ENCODE measurements at places on chromosomes 13 and 19.

DNA sequence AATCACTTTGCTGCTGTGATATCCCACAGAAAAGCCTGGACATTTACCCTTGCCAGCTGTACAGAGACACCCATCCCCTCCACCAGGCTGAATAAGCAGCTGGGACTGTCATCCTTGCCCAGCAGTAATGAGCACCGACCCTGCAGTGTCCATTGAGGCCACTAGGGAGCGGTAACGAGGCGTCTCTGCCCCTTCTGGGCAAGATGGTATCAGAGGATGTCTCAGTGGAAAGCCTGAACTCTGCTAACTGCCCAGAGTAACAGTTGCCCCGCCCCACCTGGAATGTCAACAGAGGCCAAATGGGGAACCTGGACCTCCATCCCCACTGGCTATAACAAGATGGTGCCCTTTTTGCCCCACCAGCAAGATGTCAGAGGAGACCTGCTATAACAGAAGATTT lies 22.8 kb upstream of the CEACAM20 start:
- no peak for DNase-seq

- no peak for DNase-seq
Observed at GRCh38 chr13:97339988-97340749, 93.8 kb upstream of the RAP2A start.

DNA sequence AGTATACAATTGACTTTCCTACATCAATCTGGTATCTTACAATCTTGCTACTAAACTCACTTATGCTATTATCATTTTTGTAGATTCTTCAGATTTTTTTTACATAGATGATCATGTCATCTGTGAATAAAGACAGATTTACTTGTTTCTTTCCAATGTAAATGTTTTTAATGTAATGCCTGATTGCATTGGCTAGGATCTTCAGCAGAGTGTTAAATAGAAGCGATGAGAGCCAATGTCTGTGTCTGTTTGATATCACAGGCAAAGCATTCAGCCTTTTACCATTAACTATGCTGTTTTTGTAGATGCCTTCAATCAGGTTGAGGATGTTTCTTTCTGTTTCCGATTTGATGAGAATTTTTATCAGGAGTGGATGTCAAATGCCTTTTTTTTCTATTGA lies 19.2 kb downstream of the SLAIN1 start:
- no peak for DNase-seq

GRCh38 chr19:15455996-15456395 lies 6.2 kb upstream of the WIZ start:
- no peak for DNase-seq

- no peak for DNase-seq
Observed at GRCh38 chr13:56923626-56924140, 217.0 kb upstream of the PRR20A start.

DNA sequence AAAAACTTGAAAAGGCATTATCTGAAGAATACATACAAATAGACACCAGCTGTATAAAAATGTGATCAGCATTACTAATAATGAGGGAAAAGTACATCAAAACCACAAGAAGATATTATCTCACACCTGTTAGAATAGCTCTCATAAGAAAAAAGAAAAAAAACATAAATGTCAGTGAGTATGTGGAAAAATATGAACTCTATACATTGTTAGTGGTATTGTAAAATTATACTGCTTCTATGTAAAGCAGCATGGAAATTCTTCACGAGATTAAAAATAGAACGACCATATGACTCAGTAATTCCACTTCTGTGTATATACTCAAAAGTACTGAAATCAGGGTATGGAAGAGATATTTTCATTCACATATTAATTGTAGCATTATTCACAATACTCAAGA lies 1146.4 kb downstream of the SLITRK5 start:
- DNase-seq: no peak

- no peak for DNase-seq
Observed at GRCh38 chr19:33720691-33721682, 75.7 kb upstream of the KCTD15 start.

- DNase-seq: no peak
Observed at GRCh38 chr13:94707400-94708021, 4.8 kb downstream of the SOX21 start.

- DNase-seq: no peak
Observed at GRCh38 chr19:17078920-17079709, 3.5 kb downstream of the MYO9B start.

DNA sequence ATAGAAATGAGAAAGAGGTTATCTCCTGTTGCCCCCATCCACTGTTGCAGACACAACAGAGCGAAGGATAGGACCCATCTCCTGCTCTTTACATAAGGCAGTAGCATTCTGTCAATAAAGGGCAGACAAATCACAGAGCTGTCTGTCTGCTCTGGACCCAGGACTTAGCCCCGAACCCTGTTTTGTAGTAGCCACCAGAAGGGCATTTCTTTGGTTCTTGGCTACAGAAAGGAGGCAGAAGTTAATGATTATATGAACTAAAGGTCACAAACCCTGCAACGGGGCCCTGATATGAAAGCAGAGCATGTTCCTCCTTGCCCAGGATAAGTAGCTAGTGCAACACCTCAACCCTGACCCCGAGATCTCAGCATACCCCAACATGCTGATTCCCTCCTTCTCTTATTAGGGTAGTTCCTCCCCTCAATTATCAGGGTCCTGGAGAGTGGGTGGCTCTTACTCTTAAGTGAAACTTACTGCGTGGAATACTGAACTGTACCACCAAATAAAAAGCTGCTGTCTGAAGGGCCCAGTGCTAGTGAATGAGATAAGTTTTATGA lies 680.4 kb upstream of the SPRY2 start:
- no peak for DNase-seq

DNA sequence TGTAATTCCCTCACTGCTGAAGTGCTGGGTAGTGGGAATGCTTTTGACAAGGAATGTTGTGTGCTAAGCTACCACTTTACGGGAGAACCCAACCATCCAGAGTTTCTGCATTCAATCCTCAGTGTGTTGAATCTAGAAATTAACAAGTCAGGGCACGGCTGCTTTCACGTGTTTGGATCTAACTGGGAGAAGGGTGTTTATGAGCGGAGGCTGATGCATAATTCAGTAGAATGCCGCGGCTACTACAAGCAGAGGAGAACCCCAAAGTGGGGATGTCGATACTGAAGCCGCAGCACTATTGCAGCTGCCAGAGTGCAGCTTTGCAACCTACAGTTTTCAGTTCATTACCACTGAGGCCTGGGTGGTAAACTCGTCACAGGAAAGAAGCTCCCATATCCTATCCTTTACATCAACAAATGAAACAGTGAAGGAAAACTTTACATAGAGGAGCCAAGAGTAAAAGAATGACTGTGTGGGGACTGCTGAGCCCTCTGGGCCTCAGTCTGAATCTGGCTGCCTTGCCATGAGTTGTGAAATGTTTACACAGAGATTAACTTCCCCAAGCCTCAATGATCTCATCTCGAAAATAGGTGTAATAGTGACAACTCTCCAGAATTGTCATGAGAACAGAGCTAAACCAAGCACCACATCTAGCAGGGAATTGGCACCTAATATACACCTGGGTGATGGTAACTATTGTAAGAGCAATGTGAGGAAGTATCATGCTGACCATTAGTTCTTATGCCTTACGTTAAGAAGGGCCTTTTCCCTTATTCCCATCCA lies 531.7 kb downstream of the MYO16 start:
- no peak for DNase-seq

GRCh38 chr13:93290503-93290902 lies 63.9 kb downstream of the GPC6 start:
- DNase-seq: no peak

- DNase-seq: no peak
Observed at GRCh38 chr19:40282920-40283319, 2.2 kb downstream of the AKT2 start.

DNA sequence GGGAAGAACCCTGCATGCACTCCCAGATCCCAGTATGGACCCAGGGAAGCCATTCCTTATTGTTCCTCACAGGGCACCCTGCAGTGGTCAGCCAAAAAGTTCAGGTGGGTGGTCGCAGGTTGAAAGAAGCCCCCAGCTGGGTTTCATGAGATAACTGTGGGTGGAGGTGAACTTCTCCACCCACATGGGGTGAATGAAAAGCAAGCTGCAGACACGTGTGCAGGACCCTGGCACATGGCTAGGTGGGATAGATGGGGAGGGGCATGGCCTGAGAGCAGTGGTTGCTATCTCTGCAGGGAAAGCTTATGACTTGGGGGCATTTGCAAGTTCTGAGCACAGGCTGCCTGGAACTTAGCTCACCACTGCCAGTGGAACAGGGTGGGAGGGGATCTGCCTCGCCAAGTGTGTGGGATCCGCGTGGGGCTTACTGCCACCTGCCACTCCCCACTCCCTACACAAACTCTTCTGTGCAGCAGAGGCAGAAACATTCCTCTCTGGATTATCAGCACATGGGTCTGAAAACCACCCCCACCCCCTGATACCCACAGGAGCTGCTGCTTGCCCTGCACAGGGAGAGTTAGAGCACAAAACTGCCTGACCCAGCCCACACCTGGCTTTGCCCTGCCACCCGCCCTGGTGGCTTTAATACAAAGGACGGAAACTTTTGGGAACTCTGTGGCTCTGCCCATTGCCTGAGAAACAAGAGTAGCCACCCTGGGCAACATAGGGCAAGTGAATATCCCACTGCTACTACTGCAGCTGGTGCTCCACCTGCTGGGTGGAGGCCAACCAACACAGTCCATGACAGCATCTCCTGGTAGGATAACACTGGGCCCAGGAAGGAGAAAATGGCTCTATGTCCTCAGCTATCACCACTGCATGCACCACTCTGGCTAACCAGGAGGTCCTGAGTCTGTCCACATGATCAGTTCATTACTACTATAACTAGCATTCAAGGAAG lies 24.4 kb downstream of the PLA2G4C start:
- DNase-seq: no peak

DNA sequence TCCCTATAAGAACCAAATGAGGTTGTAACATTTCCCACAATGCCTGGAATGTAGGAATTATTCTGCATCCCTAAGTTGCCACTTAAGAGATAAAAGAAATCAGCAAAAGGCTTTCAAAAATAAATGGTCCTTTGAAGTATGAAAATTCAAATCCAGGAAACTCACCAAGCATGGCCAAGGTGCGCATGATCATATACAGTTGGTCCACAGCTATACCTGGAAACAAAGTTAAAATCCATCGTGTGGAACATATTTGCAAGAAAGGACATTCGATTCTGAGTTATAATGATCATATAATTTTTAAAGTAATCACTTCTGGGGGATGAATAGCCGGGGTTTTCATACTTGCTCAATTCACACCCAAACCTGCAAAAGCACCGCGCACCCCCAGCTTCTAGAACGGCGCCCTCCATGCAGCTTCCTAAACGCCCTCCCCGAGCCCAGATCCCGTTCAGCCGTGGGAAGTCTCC lies 525 bp downstream of the CARS2 start:
- no peak for DNase-seq

DNA sequence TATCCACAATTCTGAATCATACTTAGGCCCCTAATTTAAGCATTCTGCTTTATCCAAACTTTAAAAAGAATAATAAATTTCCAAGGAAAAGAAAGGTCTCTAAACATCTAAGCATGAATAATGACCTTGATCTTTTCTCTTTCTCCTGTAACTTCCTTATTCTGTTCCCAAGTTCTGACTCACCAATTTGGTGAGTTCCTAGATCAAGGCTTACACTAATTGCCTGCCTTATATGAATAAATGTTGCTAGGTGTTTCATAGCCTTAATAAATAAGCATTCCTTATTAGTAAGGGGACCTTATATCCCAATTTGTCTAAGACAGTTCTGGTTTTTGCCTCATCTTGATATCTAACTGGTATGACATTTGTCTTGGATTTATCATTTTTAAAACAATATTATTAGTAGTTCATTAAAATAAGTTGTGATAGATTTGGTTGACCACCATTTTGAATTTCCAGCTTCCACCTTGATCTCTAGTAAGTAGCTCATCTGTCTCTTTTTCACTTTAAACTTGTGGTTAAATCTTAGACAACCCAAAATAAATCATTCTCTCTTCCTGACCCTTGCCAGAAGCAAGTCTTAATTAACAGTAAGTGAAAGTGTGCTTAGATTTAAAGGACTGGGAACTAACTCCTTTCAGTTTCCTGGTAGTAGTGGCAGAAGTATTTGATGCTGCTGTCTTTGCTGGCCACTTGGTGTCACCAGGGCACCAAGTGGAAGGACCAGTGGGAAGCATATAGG lies 121.2 kb upstream of the MLNR start:
- DNase-seq: no peak

- DNase-seq: no peak
Observed at GRCh38 chr19:19775891-19776205, 42.9 kb upstream of the ZNF14 start.

DNA sequence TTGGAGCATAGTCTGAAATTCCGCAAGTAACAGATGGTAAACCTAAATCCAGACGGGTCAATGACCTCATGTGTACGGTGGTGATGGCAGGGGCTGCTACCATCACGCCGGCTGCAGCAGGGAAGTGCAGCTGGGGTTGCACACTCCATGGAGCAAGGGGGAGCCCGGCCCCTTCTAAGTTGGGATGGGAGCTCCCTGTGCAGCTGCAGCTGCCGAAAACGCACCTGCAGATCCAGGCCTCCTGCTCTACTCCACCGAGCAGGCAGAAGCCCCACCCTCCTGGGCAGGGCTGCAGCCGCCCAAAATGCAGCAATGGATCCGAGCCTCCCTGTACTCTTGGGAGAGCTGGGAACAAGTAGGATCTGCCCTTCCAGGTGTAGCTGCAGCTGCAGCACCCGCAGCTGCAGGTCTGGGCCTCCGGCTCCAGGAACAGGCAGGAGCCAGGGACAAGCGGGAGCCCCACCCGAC lies 25.5 kb downstream of the KBTBD6 start:
- DNase-seq: no peak

- DNase-seq: no peak
Observed at GRCh38 chr13:74784959-74785358, 650.8 kb upstream of the KLF12 start.

DNA sequence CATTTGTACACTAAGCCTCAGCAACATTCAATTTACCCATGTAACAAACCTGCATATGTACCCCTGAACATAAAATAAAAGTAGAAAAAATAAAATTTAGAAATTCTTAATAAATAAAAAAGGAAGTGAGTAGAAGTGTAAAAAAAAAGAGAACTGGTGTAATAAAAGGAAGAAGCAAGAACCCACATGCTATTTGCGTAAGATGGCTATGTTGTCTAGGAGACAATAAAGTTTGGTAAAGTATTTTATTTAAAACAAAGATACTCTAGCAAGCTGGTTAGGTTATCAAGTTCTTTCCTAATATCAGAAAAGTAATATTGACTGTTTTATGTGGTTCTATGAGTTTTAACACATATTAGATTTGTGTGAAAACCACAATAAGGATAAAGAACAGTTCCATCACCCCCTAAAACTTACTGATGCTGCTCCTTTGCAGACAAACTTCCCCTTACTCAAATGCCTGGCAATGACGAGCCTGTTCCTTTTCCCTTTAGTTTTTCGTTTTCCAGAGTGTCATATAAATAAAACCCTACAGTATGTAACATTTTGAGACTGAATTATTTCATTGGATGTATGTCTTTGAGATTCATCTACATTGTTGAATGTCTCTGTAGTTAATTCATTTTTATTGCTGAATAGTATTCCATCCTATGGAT lies 98.9 kb downstream of the TNFSF13B start:
- no peak for DNase-seq

- no peak for DNase-seq
Observed at GRCh38 chr19:4095488-4095844, 28.5 kb downstream of the MAP2K2 start.
